CD4-positive, alpha-beta T cell treated with Interleukin-4 for 1 hour (primary cell): ENCODE measurements at places on chromosomes 4 and X.

- DNase-seq, result no peak
These were observed 2.7 kb upstream of the CYSLTR1 start for GRCh38 chrX:78330068-78330467.

GRCh38 chr4:79064806-79065205 lies 125.6 kb upstream of the PAQR3 start:
- DNase-seq, result no peak

GRCh38 chr4:68954126-68954525 lies 2.5 kb upstream of the UGT2A3 start:
- no peak for DNase-seq

DNA sequence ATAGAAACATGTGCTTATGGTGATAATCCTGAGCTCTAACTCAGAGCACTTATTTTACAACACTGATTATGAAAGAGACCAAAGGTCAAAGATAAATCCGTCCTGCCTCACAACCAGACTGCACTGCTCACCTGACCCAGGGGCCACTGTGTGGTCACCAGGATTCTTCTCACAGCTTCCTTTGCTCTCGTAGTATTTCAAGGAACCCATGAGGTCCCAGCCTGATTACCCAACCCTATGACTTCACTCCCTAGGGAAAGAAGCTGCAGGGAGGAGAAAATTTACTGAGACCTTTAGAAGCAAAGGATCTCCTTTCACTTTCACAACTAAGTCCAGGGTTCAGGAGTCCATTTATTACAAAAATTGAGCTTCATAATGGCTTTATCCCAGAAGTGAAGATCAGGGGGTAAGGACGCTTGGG lies 9.6 kb downstream of the SLC25A5 start:
- no peak for DNase-seq

DNA sequence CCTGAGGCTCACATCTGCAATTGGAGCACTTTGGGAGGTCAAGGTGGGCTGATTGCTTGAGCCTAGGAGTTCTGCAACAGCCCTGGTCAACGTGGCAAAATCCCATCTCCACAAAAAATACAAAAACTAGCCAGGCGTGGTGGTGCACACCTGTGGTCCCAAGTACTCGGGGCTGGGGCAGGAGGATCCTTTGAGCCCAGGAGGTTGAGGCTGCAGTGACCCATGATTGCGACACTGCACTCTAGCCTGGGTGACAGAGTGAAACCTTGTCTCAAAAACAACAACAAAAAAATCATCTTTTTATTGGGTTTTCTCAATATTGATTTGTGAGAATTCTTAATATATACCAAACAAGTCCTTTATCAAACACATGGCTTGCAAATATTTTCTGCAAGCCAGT lies 64.9 kb downstream of the ANKRD17 start:
- no peak for DNase-seq

DNA sequence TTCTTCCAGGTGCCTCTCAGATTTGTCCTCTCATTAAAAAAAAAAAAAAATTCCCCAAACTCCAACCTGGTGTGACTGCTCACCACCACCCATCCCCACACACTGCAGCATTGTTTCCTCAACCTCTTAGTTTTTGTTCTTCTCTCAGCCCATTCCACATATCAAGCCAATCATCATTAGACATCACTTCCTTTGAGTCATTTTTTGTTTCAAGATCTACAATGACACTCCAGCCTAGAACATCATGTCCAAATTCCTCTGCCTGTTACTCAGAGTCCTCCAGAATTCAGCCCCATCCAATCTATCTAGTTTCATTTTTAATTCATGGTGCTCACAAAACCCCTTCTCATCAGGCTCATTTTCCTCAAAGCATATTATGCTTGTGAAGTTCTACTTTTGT lies 262.5 kb upstream of the TEX13A start:
- DNase-seq, result no peak

- no peak for DNase-seq
These were observed 10.2 kb upstream of the ADH1C start for GRCh38 chr4:99362768-99363167.

DNA sequence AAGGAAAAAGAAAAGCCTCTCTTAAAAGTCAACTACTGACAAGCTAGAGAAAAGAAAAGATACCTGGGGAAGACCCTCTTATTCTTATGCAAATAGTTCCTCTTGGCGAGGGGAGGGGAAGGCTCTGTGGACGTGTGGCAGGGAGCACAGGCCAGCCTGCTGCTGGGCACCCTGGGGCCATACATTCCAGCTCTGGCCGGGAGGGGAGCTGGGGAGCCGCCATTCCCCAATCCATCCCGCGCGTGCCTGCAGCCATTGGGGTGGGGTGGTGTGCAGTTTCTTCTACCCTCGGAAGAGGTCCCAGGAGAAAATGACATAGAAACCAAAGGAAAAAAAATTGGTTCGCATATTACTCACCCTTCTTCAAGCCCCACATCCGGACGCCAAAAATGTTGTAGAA lies 1496.4 kb downstream of the RPA4 start:
- no peak for DNase-seq

DNA sequence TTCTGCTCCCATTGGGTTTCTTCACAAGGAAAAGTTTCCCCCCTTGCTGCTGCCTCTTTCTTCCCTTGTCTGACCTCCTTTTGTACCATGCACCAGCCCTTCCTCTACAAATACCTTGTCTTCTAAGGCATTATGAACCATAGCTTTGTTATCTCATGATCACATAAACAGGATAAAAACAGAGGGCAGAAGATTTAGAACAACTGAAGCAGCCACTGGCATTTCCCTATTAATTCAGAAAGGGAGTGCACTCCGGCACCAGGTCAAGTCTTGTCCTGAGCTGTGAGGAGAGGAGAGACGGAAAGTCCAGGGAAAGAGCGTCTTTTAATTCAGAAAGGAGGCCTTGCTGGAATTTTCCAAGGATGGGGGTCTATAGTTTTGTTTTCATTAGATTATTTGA lies 281.7 kb downstream of the RCHY1 start:
- DNase-seq, result no peak

DNA sequence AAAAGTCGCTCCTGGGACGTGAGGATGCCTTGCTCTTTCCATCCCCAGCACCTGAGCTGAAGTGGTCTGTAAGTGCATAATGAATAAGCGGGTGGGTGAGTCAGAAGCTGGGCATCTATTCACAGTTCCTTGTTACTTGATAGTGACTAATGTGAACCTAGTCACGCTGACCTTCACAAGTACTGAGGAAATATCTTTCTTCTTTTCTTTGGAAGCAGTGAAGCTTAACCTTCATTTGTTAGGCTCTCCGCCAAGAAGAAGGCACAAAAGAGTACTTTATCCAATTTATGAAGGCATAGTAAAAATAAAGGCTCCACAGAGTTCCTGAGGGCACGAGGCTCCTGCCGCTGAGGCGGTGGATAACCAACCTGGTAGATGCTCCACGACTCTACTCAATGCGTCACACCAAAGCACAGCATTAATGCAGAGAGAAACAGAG lies 475.7 kb upstream of the SLIT2 start:
- no peak for DNase-seq

GRCh38 chrX:9352243-9352642 lies 112.6 kb upstream of the TBL1X start:
- DNase-seq, result no peak

GRCh38 chrX:1536712-1537030 lies 314 bp downstream of the P2RY8 start:
- DNase-seq, result no peak

DNA sequence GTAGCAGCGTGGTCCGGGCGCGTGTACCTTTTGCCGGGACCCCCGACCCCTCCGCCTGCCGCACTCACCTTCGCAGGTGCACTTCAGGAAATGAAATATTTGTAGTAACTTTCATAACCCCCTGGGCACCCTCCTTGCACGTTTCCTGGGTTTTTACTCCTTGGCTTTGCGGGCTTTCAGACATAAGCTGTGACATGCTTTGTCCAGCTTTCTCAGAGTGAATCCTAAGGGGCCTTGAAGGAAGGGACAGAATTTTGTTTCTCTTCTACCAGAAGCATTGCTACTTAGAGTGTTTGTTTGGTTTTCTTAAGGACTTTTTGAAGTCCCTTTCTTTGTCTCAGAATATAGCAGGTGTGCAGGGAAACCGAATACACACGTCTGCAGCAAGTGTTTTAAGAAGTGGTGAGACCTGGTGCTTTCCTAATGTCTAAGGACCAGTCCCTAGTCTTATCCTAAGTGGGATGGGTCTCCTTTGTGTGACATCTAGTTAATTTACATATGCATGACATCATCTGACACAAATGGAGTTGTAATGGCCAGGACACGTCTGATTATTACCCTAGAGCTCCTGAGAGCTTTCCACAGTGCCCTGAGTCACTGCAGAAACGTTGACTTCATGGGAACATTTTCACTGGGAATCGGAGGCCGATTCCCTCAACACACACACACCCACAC lies 1.3 kb downstream of the FAM149A start:
- no peak for DNase-seq
